ENCODE measurements at places on chromosomes 12 and 14.

- no peak for DNase-seq
These were observed 130.2 kb downstream of the PELI2 start for GRCh38 chr14:56248442-56248841.

DNA sequence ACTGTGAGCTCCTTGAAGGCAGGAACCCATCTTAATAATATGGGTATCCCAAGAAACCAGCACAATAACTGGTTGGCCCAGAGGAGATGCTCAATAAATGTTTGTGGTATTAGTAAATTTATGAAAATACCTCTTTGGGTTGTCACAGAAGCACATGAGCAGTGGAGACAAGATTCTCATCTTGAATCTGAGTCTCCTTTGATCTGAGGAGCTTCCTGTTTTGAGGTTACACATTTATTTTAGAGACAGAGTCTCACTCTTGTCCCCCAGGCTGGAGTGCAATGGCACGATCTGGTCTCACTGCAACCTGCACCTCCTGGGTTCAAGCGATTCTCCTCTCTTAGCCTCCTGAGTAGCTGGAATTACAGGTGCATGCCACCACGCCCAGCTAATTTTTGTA lies 247.4 kb downstream of the NRXN3 start:
- no peak for DNase-seq

- DNase-seq = no peak
These were observed 69.0 kb upstream of the REP15 start for GRCh38 chr12:27627123-27627852.

DNA sequence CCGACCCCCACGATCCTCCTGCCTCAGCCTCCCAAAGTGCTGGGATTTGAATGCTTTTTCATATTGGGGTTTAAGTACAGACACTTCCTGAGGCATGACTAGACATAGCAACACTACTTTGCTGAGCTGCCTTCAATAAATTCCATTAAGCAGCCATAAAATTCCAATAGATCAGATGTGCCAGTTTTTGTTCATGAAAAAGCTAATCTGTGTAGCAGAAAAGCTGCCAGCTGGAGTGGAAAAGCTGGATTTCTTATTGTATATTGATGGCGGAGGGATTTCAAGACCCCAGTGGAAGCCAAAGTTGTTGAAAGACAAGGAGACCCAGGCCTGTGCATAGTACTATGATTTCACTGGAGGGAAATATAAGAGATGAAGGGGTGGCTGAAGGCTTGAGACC lies 209.0 kb upstream of the NUDT4 start:
- DNase-seq = no peak

DNA sequence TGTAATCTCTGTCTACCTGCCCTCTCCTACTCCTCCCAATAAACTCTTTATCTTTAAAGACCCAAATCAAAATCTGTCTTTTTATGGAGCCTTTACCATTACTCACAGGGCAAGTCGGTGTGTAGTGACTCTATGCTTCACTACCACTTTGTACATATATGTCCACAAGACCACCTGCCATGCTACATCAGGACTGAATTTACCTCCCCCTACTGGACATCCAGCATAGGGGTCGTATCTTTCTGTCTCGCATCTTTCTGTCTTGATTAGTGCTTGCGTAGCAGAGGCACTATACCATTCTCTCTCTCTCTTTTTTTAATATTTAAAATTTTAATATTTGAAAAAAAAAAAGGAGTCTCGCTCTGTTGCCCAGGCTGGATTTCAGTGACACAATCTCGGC lies 587.5 kb downstream of the SOX5 start:
- DNase-seq = no peak

DNA sequence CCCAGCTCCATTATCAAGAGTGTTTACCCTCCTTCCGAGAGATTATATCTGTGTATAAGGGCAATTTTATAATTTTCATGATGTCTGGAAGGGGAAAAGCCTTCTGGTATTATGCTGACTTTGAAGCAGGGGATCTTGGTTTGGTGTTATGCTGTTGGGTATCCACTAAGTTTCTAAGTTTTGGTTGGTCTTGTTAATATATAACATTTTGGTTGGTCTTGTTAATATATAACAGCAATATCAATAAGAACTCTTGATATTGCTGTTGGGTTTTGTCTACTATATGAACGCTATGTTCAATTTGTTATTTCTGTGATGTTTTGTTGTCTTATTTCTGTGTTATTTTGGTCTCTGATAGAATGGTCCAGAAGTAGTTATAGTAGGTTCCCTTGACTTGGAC lies 349.2 kb upstream of the LRFN5 start:
- no peak for DNase-seq

DNA sequence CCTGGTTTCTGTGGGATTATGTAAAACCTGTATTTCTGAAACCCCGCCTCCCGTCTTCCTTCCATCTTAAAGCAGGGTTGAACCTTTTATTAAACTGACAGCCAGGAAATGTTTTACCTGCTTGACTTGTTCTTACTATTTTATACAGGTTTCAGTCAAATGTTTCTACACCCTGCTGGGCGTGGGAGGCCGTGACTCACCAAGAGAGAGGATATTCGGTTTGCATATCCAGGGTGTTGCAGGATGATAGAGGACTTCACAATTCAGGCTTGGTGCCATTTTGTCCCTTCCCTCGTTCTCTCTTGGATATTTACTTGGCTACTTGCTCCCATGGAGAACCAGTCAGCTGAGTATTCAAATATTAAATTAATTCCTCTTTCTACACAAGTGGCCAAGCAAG lies 69.7 kb downstream of the ARF6 start:
- DNase-seq = peak; percentile 36

DNA sequence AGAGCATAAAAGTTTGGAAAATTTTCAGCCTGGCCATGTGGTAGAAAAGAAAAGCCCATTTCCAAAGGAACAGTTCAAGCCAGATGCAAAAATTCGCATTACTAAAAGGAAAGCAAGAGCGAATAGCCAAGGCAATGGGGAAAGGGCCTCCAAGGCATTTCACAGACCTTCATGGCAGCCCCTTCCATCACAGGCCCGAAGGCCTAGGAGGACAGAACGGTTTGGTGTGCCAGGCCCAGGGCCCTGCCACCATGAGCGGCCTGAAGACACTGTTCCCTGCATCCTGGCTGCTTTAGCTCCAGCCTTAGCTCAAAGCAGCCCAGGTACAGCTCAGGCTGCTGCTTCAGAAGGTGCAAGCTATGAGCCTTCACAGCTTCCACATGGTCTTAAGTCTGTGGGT lies 243.5 kb downstream of the PCNX1 start:
- no peak for DNase-seq

GRCh38 chr14:94671870-94672444 lies 59.8 kb downstream of the SERPINA3 start:
- no peak for DNase-seq

DNA sequence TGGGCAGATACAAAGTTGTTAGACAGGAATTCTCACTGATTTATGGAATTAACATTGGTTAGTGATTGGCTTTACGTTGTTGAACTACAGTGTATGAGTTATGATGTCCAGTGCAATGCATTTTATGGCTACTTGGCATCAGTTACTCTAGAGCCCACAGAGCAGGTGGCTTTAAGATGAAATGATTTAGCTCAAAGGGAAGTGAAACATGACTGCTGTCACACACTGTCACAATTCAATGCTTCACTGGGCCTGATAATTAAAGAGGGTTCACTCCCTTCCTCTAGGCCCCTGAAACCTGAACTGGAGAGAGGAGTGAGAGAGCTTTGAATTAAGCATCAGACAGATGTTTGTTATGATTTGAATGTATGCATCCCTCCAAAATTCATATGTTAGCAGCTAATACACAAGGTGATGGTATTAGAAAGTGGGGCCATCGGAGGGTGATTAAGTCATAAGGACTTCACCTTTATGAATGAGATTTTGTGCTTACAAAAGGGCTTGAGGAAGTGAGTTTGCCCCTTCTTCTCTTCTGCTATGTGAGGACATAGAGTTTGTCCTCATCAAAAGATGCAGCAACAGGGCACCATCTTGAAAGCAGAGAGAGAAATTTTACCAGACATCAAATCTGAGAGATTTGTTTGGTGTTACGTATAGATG lies 175.8 kb upstream of the GRIN2B start:
- DNase-seq = no peak

DNA sequence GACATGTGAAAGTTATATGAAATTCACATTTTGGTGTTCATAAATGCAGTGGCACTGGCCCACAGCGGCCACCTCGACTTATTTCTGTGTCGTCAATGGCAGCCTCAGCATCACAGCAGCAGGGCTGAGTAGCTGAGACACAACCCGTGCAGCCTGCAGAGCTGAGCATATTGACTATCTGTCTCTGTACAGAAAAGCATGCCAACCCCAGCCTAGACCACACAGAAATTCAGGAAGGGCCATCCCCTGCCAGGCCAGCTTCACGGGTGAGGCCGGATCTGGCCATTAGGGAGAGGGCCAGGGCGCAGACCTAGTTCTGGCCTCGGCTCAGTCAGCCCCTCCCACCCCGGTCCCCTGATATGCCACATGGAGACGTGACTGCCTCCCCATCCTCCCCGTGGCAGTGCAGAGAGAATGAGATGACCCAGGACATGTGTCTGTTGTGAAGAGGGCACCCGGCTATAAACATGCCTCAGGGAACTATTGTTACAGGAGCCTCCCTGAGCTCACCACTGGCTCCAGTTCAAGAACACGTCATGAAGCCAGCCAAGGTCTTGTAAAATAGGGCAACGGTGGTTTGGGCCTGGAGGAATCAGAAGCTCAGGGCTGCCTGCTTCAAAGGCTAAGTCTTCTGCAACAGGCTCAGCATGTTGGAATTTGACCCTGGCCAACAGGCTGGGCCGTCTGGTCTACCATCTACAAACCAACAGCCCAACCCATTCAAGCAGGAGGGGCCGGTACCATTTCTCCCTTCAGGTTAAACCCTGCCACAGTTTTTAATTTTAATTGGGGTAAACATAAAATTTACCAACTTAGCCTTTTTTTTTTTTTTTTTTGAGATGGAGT lies 25.5 kb downstream of the SCARB1 start:
- DNase-seq = no peak

DNA sequence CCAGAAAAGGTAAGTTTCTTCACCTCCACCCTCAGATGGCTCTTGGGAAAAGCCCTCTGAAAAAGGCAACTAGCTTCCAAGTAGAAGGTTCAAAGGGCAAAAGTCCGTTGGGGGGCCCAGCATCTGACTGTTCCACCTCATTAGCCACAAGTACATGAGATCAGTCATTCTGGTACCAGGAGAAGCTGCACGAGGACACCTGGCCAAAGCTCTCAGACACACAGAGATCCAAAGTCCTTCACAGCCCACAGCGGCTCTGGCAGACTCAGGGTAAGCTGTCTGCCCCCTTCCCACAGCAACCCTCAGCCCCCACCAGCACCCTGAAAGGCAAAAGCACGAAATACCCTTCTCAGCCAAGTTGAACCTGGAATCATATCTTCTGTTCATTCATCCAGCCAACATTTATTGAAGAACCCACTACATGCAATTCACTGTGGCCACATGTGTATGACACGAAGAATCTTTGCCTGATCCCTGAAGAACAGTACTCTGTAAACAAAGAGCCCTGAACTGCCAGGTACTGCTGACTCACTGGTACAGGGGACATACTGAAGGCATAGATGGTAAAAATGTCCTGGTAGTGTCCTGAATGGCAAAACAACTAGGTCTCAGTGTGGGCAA lies 19.0 kb downstream of the SLC7A7 start:
- no peak for DNase-seq

- DNase-seq = no peak
These were observed 501.8 kb downstream of the ETNK1 start for GRCh38 chr12:23126794-23127193.

DNA sequence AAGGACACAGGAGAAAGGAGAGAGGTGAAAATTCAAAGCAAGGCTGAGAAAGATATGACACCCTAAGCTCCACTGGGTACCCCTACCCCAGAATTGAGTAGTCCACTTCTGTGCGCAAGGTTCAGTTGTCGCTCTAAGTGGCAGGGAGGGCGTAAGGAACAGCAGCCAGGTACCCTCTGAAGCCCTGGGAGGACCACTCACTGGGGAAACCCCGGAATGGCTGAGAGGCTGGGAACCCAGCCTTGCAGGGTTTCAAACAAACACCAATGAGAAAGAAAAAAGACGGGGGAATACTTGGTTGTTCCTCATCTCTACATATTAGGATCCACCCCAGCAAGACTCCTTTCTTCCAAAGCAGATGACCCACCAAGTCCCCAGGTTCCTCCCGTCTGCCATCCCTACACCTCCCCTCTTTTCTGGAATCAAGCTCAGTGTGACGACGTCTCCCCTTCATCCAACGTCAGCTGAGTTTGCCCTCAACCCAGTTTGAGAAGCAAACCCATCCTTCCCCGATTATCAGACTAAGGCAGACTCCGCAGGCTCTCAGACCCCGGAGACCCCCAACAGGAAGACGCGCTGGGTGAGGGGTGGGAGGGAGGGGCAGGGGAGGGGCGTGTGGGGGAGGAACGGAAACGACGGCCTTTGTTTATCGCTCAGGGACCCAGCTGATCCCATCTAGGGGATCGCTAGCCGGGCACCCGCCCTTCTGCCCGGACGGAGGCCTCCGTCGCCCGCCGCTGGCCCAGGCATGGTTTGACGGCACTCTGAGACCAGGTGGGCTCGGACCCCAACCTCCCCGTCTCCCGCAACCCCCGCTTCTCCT lies 795 bp downstream of the LMBR1L start:
- no peak for DNase-seq

DNA sequence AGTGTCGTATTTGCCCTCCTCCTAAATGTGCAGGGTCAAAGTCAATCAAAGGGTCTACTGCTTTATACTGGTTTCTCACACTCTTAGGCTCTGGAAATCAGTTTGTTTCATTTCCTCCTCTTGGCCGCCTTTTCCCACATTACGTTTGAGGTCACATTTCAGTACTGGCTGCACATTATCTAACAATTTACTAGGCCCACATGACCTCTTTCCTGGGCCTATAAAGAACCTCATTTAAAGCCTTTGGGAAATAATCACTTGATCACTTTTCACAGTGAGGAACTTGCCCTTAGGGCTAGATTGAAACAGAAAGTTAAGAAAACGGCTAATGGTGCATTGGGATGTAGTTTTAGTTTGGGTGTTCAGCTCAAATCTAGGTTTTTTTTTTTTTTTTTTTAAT lies 497.5 kb downstream of the RERGL start:
- no peak for DNase-seq

DNA sequence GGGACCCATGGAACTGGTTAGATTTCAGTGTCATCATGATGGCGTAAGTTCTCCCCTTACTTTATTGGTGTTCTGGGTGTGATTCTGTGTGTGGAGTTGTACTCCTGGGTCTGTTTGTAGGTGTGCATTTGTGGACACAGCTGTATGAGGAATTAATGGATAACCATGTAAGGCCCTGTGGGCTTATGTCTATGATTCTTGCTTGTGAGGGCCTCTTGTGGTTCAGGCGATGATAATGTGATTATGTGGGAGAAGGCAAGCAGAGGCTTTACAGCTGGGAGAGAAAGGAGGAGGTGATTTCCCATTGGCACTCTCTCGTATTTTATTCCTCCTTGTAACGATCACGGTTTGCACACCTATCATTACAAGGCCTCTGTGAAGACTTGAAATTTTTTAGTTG lies 96.1 kb downstream of the SCN8A start:
- DNase-seq = no peak

DNA sequence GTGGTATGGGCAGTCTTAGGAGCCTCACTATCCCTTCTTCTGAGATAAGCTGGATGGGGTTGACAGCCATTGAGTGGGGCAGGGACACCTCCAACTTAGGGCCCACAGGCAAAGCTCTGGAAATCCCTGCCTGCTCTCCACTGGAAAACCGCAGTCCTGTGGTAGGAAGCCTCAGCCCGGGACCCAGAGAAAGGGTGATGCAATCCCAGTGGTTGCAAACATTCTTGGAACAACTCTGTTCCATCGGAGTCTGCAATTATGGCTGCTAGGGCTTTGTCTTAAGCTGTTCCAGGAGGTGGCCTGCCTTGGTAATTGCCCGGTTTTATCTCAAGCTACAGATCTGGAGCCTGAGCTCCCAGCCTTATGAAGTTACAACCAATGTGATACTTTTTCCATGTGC lies 133.4 kb downstream of the DICER1 start:
- DNase-seq = no peak

- DNase-seq = no peak
These were observed 25.1 kb upstream of the GPHB5 start for GRCh38 chr14:63343878-63344277.

Data from stimulated activated CD8-positive, alpha-beta memory T cell treated with anti-CD3 and anti-CD28 coated beads, Interleukin-15, amount 100 ng/mL, for 48 hours (primary cell).